ENCODE measurements at places on chromosomes 16 and 17. TPM values are rescaled to one million over a fixed set of nuclear protein-coding genes. Genes with fewer than 3 reads are reported as not detected.

HOXB5 gene
- not detected for total RNA-seq

TEKT5 gene
- not detected for total RNA-seq

CPHXL2 gene
- not detected for total RNA-seq

CES5A gene
- not detected for total RNA-seq

VTN gene
- not detected for total RNA-seq

FOXF1 gene
- total RNA-seq, result not detected

KRT24 gene
- not detected for total RNA-seq

HYDIN gene
- not detected for total RNA-seq

TP53TG3B gene
- not detected for total RNA-seq

CHST5 gene
- total RNA-seq, result not detected

ZSWIM7 gene
- 19.5 TPM for total RNA-seq

XPO6 gene
- total RNA-seq, result 223 TPM

DLX4 gene
- 0.18 TPM for total RNA-seq

KRT28 gene
- total RNA-seq, result not detected

RGS9 gene
- total RNA-seq, result 3.6 TPM

KCNG4 gene
- not detected for total RNA-seq

ENPP7 gene
- not detected for total RNA-seq

NTN3 gene
- total RNA-seq, result not detected

KREMEN2 gene
- not detected for total RNA-seq

ABHD15 gene
- total RNA-seq, result 18.0 TPM

SOST gene
- total RNA-seq, result not detected

CDH3 gene
- not detected for total RNA-seq

SULT1A1 gene
- total RNA-seq, result 14.7 TPM

KRTAP3-2 gene
- not detected for total RNA-seq

PPL gene
- not detected for total RNA-seq

ZG16 gene
- total RNA-seq, result not detected

CCDC78 gene
- 2.1 TPM for total RNA-seq

IL17C gene
- not detected for total RNA-seq

CENPT gene
- total RNA-seq, result 55.1 TPM

RUNDC3A gene
- total RNA-seq, result 0.07 TPM

LIMD2 gene
- total RNA-seq, result 536 TPM

KRT36 gene
- not detected for total RNA-seq

SPATA20 gene
- 15.8 TPM for total RNA-seq

DHRS7C gene
- not detected for total RNA-seq

CD300LG gene
- total RNA-seq, result not detected

PRAC2 gene
- not detected for total RNA-seq

BCL6B gene
- 0.46 TPM for total RNA-seq

ADGRG1 gene
- total RNA-seq, result 0.63 TPM

NEUROD2 gene
- not detected for total RNA-seq

MCRIP1 gene
- total RNA-seq, result 53.9 TPM

ATP2A1 gene
- 1.2 TPM for total RNA-seq

KRT34 gene
- total RNA-seq, result not detected

PDE6G gene
- 71.9 TPM for total RNA-seq

PPP1R1B gene
- not detected for total RNA-seq

BRD7 gene
- 79.9 TPM for total RNA-seq

USP36 gene
- 79.2 TPM for total RNA-seq

Measured in activated naive CD4-positive, alpha-beta T cell treated with anti-CD3 and anti-CD28 coated beads, Interleukin-2, amount 10 ng/mL, durations not matched to agents 5 hours and 36 hours (primary cell).